ENCODE measurements at places on chromosomes 6 and 20.

DNA sequence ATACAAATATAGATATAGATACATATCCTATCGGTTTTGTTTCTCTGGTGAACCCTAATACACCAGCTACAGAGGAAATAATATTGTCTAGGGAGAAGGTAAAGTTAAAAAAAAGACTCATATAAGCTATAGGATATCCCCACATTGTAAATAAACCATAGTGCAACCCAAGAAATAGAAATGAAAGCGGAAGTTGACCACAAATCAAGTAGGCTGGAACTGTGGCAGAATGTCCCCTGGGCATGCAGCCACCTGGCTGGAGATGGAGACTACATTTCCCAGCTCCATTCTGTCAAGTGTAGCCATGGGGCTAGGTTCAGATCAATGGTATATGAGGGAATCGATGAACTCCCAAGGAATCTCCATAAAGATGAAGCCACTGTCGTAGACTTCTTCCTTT lies 70.1 kb upstream of the RPS6KA2 start:
- no peak for DNase-seq

- DNase-seq = no peak
Measured at GRCh38 chr6:7104752-7105151, 3.0 kb upstream of the RREB1 start.

- DNase-seq = no peak
Measured at GRCh38 chr6:96907498-96907897, 9.8 kb upstream of the NDUFAF4 start.

DNA sequence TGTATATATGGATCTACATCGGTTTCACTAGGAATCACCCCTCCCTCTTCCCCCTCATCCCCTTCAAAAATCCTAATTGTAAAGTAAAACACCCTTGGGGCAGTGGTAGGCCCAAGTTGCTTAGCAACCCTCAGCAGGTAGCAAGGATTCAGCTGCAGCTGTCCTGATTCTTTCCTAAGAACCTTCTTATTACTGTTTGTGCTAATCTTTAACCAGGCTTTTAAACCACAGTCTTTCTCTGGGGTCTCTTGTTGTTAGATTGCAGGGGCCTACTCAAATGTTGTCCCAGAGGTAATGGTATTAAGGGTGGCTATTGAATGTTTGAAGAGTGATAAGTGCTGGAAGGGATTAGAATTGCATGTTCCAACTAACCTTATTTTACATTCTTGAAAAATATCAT lies 46.4 kb downstream of the PRL start:
- DNase-seq = no peak

GRCh38 chr6:115667478-115668026 lies 393.1 kb downstream of the FRK start:
- no peak for DNase-seq

GRCh38 chr6:106963544-106963943 lies 11.0 kb downstream of the CD24 start:
- no peak for DNase-seq

DNA sequence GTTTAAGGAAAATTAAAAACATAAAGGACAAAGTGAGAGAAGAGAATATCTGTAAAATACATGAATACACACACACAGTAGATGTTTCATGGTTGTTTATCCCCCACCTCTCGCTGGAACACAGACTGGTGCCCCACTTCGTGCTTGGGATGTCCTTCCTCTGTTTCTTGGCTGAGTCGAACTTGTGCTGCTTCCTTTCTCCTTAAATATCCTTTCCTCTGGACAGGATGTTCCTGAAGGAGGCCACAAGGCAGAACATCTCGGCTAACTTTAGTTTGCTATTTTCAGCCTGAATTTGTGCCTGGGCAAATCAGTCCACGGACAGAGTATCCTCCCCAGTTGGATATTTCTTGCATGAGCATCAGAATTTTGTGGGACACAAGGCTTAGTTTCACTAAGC lies 54.7 kb upstream of the ZMYND8 start:
- no peak for DNase-seq
